ENCODE measurements at places on chromosomes 6 and 20.

DNA sequence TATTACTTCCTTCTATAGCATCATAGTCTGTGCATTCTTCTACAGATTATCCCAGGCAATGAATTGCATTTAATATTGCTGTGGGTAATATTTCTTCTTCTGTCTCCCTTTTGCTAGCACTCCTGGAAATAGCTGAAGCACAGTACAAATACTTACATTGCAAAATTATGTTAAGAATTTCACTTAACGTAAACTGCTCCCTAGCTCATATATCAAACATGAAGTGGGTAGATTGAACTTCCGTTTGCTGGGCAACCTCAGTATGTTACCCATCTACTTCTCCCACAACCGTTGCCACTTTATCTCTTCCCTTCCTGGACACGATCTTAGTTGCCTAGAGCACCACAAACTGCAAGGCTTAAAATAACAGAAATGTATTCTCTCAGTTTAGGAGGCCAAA, 963.3 kb downstream of the KIF16B start:
- DNase-seq, result no peak

GRCh38 chr6:122408702-122409458, 9.4 kb downstream of the HSF2 start:
- no peak for DNase-seq

GRCh38 chr20:48431653-48432493, 395.9 kb downstream of the PREX1 start:
- no peak for DNase-seq

DNA sequence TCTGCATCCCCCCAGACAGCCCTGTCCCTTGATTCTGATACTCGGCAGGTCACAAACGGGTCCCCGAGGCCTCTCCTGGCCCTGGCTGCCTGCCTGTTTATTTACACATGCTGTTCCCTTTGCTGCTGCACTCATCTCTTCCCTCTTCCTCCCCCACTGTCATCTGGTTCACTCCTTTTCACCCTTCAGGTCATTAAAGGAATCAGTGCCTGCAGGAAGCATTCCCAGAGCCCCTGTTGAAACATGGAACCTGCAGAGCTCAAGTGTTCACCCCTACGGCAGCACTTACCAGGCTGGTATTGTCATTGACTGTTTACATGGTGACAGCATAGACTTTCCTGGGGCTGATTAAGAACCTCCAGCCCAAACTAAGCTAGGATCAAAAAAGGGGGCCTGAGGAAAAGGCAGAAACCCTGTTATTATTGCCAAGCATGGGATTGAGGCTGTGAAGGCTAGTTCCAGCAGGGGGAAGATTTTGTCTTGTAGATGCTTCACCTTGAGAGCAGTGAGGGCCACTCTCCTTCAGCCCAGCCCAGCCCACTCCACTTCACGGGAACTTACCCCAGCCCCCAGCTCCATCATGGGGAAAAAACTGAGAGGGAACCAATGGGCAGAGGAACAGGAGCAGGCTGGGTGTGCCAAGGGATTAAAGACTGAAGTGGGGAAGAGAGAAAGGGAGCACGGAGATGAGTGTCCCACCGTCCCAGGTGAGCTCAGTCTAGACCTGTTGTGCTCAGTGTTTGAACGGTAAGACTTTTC, 73.2 kb downstream of the JPH2 start:
- no peak for DNase-seq

- no peak for DNase-seq
These were observed 87.0 kb downstream of the DHX35 start for GRCh38 chr20:39049148-39049547.

- DNase-seq, result no peak
These were observed 411.2 kb upstream of the SPTLC3 start for GRCh38 chr20:12597551-12597950.

DNA sequence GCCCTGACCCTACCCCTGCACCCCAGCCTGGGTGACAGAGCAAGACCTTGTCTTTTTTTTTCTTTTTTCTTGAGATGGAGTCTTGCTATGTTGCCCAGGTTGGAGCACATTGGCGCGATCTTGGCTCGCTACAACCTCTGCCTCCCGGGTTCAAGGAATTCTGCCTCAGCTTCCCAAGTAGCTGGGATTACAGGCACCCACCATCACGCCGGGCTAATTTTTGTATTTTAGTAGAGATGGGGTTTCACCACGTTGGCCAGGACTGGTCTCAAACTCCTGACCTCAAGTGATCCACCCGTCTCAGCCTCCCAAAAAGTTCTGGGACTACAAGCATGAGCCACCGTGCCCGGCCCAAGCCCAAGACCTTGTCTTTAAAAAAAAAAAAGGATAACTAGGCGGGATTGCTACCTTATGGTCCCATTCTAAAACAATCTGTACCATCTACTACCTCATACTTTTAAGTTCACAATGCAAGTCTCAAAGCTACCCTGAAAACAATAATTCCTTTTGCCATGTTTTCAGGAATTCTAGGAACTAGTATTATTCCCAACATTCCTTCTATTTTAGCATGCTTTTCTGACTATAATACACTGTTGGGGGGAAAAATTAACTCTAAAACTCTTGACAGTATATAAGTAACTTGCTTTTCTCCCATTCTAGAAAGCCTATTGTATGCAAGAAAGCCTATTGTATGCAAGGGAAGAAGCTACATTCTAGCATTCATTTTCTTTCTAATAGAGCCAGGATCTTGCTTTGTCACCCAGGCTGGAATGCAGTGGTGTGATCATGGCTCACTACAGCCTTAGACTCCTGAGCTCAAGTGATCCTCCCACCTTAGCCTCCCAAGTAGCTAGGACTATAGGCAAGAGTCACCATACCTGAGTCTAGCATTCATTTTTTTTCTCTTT, 6.6 kb downstream of the TUBB start:
- no peak for DNase-seq

DNA sequence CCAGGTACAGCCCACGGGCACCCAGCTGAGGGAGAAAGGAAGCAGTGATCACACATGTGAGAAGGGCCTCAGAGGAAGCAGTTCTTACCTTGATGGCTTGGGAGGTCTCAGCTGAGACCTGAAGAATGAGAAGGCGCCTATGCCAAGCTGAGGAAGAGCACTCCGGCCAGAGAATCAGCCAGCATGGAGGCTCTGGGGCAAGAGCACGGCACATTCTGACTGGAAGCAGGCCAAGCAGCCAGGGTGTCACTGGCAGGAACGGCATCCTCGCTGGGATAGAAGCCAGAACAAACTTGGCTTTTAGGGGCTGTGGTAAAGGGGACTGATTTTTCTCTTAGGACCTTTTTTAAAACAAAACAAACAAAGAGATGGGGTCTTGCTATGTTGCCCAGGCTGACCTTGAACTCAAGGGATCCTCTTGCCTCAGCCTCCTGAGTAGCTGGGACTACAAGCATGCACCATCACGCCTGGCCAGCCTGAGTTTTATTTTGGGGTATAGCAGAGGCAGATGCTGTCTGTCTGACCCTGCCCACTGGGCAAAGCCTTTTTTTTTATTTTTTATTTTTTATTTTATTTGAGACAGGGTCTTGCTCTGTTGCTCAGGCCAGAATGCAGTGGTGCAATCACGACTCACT, 17.6 kb downstream of the GHRH start:
- DNase-seq, result no peak

GRCh38 chr6:132257561-132257960, 143.7 kb downstream of the MOXD1 start:
- no peak for DNase-seq

DNA sequence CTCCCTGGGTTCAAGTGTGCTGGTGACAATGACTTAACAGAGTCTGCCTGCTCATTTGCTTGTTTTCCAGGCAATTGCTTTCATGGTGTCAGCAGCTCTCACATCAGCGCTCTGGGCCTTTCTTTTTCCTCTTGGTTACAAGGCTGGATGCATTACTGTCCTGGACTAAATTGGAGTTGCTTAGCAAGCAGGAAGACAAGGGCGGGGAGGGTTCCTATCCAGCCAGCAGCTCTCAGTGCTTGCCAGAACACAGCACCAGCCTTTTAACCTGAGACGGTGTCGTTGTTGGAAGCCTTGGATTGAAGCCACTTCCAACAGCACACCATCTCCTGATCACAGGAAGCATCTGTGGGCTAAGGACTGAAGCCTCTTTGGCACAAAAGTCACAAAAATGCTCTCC, 606.9 kb downstream of the CDH26 start:
- no peak for DNase-seq

DNA sequence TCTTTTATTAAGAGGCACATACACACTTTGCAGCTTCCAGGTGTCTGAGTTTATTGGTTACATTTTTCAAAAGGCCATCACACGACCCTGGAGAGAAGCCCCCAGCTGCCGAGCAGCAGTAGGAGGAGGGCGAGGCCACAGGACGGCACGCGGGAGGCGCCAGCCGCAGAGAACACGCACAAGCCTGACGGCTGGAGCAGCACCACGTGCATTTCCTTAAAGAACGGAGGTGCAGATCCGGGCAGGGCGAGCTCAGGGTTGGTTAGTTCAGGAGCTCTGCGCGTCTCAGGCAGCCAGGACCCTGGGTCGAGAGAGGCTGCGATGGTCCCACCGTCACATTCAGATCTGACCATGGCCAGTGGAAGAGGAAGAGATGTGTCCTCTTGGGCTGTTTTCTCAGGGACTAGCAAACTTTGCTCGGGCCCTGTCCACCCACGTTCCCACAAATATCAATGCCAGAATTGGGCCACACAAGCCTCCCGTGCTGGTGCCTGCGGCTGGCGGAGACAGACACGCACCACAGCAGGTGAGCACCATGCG, 121.4 kb upstream of the AFDN start:
- no peak for DNase-seq

DNA sequence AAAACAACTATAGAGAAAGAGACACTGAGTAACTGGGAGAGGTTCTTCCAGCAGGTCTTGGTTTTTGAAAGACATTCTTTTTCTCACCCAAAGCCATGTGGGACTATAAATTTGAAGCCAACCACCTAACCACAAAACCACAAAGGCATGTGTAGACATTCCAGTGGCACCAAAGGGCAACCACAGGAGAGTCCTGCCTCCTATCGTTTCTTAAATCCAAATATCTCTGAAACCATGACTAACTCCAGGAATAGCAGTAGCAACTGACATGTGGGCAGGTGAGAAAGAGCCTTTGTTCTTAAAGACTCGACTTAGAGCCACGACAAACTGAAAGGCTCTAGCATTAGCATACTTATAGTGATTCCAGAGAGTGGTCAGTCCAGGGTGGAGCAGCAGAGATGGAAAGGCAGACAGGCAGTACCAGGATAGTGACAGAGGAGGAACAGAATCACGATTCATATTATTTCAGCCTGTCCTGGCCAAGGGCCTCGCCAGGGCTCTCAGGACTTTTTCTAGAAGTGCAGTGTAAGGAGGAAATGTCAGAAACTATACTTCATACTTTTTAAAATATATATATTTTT, 9.4 kb upstream of the COL9A1 start:
- DNase-seq, result peak; percentile 34

DNA sequence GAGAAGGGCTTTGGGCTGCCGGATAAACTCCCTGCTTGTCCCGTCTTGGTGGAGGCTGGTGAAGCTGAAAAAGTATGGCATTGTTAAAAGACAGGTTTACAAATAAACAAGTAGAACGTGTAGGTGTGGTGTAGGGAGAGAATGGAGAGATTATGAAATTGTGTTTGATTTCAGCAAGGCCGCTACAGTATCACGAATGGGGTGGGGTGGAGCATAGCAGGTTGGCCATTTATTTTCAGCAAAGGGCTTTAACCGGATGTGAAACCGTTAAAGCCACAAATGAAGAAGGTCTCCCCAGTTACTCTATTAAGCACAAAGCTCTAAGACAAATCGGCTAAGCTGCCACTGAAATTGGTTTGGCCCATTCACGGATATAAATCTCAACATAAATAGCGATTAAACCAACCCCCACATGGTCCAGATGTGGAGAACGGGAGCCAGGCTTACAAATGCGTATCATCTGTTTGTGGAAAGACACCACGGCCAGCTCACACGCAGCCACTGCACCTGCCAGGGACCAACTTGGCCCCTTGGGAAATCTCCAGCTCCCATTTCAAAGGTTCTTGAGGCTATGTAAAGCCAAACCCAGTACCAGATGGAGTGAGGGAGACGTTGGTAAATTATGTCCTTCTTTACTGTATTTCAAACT, 94.0 kb downstream of the ZMYND8 start:
- DNase-seq, result no peak

- no peak for DNase-seq
These were observed 14.9 kb upstream of the TTPAL start for GRCh38 chr20:44460795-44461141.

- no peak for DNase-seq
These were observed 132.6 kb upstream of the MTHFD1L start for GRCh38 chr6:150732765-150733539.

GRCh38 chr6:146194434-146194833, 165.6 kb downstream of the GRM1 start:
- DNase-seq, result no peak

DNA sequence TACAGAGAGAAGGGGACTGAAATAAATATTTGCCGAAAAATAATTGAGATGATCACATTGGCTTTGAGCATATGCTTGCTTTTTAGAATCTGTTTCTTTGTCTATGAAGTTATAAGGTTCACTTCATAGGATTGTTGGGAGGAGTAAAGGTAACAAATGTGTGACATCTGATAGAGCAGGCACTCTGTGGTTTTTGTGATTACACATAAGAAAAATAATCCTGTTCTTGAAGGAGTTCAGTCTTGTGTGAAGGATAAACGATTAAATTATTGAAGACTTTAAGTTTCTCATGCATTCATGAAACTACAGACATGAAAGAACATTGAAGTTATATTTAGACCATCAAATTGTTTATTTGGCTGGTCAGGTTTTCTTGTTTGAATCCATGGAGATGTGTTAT, 45.0 kb downstream of the QKI start:
- no peak for DNase-seq

DNA sequence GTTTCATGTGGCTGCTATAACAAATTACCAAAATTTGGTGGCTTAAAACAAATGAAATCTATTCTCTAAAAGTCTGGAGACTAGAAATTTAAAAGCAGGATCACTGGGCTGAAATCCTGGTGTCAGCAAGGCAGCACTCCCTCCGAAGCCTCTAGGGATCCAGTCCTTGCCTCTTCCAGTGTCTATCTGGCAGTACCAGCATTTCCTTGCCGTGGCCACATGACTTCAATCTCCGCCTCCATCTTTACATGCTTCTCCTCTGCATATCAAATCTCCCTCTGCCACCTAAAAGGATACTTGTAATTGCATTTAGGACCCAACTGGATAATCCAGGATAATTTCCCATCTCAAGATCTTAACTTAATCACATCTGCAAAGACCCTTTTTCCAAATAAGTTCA, 30.2 kb downstream of the ARHGAP18 start:
- no peak for DNase-seq

DNA sequence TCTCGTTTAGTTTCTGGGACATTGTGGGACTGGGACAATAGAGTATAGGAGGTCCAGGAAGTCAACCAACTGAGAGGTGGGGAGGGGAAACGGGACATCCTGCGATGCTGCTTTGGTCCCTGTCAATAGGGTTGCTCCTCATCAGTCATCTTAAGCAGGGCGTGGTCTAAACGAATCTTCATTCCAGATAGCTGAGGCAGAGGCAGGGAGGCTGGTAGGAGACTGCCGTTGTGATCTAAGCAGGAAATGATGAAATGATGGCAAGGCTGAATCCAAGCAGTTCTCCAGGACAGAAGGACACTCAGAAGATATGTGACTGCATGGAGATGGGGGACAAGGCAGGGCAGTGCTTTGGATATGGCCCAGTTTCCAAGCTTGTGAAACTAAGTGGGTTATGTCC, 953.4 kb downstream of the KIF16B start:
- DNase-seq, result no peak

All from AG04450 (cell line).